Gastroesophageal sphincter (tissue), 4 donors: ENCODE measurements at places on chromosomes 4 and X.

DNA sequence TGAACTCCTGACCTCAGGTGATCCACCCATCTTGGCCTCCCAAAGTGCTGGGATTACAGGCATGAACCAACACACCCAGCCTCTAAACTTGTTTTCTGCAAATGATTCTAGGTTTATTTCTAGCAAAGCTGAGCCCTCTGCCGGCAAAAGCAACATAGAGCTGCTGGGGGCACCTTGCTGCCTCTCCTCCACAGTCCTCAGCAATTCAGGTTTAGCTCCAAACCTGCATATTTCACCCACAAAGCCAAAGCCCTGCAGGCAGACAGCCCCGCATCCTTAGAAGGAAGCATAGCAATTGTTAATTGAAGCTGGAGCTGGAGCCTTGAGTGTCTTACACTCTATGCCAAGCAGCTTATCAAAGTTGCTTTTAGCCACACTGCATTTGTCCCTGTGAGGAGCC, 24.9 kb upstream of the OCIAD2 start:
- no peak for ATAC-seq

- peak; percentile 50 for ATAC-seq
Measured at GRCh38 chr4:112099701-112100297, 45.5 kb upstream of the FAM241A start.

DNA sequence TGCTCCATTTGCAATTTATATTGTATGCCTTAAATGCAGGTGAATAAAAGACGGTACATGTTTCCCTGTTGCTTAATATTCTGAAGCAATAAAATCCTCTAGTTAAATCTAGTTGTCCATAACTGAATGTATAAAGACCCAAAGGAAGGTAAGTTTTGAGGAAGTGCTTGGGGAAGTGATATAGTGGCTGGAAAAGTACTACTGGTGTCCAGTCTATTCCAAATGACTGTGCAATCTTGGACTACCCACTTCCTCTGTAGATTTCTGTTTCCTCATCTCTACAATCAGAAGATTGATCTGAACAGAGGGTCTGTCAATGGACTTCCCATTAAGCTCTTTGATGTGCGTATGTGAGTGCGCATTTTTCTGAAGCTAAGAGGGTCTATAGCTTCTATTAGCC, 17.0 kb downstream of the SNCA start:
- no peak for ATAC-seq

DNA sequence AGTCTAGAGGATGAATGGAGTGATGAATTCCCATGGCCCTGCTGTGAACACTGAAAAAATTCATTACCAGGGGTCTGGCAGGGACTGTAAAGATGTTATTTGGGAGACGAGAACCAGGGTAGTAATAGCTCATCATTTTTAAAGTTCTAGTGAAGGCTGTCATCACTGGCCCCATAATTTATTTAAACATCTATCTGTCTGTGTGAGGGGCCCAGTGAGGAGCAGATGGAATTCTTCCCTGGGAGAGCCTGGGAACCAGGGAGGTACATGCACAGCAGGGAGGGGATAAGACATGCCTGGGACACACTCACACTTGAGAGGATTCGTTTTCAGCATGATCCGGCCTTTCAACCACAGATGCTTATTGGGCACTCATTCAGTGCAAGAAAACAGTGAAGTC, 162.0 kb downstream of the PDGFRA start:
- no peak for ATAC-seq
